ENCODE measurements at places on chromosomes 13 and 19.

GRCh38 chr19:38596057-38596981 lies 21.4 kb downstream of the MAP4K1 start:
- DNase-seq, result peak; percentile 54

- peak; percentile 72 for DNase-seq
These were observed 610 bp downstream of the RABAC1 start for GRCh38 chr19:41958367-41959055.

DNA sequence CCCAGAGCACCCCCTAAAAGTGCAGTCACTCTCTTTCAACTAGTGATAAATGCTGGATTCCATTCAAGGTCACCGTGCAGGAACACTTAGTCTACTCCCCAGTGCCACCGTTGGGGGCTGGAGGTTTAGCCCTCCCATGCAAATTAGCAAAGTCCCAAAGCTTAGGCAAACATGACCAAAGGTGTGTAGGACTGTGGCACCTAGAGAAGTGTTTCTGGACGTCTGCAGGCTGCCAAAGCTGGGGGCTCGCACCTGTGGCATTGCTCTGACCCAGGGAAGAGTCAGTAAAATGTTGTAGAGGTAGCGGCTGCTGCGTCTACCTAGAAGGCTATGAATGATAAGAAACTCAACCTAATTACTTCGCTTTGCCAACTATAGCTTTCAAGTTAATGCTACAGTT lies 13.9 kb downstream of the COL4A1 start:
- no peak for DNase-seq

- peak; percentile 54 for DNase-seq
These were observed 16.9 kb downstream of the SLC25A30 start for GRCh38 chr13:45401314-45401713.

- peak; percentile 81 for DNase-seq
These were observed 29.2 kb downstream of the PIP5K1C start for GRCh38 chr19:3670796-3671679.

- no peak for DNase-seq
These were observed 5.4 kb downstream of the KCTD4 start for GRCh38 chr13:45195421-45195820.

- DNase-seq, result peak; percentile 97
These were observed 2.2 kb downstream of the ARHGAP45 start for GRCh38 chr19:1069009-1069779.

DNA sequence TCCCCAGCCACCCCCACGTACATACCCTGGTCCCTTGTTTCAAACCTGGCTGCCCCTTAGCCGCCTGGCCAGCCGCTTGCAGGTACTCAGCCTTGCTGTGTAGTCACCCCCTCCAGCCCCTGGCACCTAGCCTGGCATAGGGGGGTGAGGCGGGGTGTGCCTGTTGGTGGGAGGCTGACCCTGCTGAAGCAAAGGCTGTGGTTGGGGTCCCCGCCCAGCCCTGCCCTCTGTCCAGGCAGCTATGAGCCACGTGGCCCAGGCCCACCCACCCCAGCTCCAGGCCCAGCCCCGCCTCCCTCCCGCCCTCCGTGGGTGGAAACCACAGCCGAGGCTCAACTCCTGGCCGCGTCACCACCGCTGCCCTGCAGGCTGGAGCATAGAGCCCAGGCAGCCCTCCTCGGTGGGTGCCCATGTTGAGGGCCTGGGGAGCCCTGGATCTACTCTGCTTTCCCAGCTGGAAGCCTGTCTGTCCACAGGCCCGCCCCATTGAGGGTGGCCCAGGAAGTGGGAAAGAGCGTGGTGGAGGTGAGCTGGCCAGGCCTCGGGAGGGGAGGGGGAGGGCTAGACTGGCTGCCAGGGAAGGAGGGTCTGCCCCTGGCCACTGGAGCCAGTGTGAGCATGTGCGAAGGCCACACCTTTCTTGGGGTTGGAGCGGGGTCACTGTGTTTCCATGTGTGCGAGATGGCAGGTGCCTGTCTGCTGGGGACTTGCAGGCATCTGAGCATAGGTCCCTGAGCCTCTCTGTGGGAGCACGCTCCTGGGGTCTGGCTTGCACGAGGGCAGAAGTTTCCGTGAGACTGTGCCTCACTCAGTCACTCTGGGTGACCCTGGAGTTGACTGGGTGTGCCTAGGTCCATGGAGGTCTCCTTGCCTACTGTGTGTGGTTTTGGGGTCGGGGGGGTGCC lies 31.0 kb downstream of the PAK4 start:
- DNase-seq, result peak; percentile 54

- DNase-seq, result peak; percentile 4
These were observed at the start of gene FREM2 for GRCh38 chr13:38686577-38687245. Gene FREM2 (plus strand): TSS chr13:38687077. CDS start chr13:38687345, 268 bp downstream.

GRCh38 chr19:7685546-7686445 lies 5.2 kb downstream of the TRAPPC5 start:
- DNase-seq, result no peak

DNA sequence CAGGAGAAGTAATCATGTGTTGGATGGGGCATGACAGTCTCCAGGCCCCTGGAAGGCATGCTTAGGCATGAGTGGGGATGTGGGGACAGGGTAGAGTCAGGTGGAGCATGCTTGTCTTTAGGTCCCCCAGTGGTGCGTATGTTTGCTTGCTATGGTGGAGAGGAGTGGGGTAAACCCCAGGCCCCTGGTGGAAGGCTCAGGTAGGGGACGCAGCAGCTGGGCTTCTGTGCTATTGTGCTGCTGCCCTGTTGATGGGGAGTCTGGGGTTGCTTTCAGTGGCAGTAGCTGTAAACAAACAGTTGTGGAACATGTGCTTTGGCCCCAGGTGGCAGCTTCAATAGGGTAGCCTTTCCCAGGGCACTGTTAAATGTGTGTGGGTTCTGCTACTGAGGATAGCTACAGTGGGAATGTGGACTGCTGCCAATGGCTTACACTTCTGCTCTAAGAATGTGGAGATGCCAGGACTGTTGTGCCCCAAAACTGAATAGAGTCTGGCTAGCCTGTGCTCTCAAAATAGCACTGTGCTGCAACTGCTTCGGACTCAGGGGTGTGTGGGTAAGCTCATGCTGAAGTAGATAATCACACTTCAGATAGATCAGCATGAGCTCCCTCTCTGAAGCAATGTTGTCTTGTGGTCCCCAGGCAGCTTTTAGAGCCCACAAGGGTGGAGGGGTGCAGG lies 1257.3 kb downstream of the DIAPH3 start:
- DNase-seq, result no peak

DNA sequence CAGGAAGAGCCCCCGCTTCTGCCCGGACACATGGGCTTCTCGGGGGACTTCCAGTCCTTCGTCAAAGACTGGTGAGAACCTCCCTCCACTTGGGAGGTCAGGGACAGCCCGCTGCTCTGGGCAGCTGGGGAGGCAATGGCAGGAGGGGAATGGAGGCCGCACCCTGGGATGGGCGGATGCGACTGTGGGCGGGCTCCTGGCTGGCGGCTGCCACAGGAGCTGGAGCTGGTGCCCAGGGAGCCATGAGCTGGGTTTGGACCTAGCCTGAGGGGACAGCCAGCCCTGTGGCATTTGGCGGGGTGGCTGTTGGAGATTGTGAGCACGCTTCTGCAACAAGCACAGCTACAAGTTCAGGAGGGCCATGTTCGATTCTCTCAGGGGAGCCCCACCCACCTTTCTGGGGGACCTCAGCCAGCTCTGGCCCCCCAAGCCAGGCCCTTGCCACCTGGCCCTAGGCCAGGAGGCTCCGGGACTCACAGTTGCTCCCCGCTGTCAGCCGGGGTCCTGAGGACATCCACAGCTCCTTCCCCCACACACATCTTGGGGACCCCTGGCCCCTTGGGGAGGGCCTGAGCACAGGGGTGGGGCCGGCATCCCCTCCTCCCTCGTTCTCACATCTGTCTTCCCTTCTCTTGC lies 3.0 kb upstream of the TGFBR3L start:
- no peak for DNase-seq

DNA sequence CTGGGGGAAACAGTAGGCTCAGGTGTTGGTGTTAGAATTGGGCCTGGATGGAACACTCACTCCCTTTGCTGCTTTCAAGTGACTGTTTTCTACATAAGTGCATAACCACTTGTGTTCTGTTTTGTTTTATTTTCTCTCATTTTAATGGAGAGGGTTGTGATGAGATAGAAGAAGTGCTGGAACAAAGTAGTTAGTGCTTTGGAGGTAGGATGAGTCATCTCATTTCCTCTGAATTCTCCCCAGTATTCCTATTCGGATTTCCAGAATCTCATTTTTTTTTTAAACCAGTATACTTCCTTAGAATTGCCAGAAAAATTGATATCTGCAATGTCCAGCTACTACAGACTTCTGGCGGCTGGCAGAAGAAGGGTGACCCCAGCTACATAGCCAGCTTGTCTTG lies 575.9 kb downstream of the MYO16 start:
- DNase-seq, result no peak

DNA sequence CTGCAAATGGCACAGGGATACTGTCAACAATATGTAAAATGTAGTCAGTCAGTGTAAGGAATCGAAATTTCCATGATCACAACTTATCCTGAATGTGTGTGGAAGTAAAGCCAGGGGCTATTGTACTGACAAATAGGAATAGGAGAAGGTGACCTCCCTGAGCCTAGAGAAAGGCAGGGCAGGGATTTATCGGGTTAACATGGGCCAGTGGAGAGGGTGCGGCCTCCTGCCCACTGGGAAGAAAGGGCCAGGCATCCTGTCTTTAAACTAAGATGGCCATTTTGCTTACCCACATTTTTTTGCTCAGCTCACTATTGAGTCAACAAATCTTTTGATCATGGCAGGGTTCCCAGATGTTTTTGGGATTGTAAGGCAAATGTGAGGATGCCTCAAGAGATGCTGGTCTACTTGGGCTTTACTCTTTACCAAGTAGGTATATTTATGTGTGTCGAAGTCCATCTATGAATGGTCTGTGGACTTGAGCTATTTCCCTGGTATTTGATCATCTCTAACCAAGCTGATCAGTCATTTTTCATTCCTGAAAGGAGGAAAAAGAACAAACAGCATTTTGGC lies 116.6 kb upstream of the RNF113B start:
- no peak for DNase-seq

- DNase-seq, result peak; percentile 36
These were observed 140.3 kb downstream of the PDS5B start for GRCh38 chr13:32726374-32727037.

GRCh38 chr13:32426990-32427851 lies 709 bp downstream of the N4BP2L1 start:
- DNase-seq, result peak; percentile 74

- DNase-seq, result no peak
These were observed 84.0 kb upstream of the SLC7A1 start for GRCh38 chr13:29679396-29680053.
